ENCODE measurements at places on chromosomes 12 and 14.

DNA sequence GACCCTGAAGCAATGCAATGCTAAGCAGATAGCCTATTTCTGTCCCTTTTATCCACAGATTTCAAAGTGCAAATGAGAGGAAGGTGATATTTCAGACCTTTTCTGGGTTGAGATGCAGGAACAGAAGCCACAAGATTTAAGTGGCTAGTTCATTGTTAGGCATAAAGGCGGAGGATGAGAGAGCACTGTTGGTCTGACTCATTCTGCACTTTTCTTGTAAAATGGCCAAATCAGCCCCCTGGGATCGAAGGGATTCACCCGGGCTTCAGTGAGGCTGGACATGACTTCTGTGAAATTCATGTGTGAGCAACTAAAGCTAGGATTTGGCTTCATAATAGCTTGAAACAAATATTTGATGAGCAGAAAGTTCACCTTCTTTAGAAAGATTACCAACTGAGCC, 101.9 kb upstream of the OVCH1 start:
- no peaks in the 10 kb centered on the region for H3K36me3 ChIP-seq
- no peak overlapping the region for H3K4me3 ChIP-seq
- H3K27me3 ChIP-seq: no peaks in the 10 kb centered on the region
- no peak for DNase-seq
- no peak overlapping the region for H3K27ac ChIP-seq
- no peaks in the 10 kb centered on the region for H3K4me1 ChIP-seq

GRCh38 chr14:102691763-102692162, 85.5 kb upstream of the TRAF3 start:
- H3K27ac ChIP-seq: no peak overlapping the region
- H3K36me3 ChIP-seq: peaks cover 2% of the 10 kb centered on the region
- peaks cover 41% of the 10 kb centered on the region for H3K4me1 ChIP-seq
- no peak overlapping the region for H3K4me3 ChIP-seq

GRCh38 chr12:27610374-27610773, 85.9 kb upstream of the REP15 start:
- no peaks in the 10 kb centered on the region for H3K27me3 ChIP-seq
- H3K27ac ChIP-seq: no peak overlapping the region
- H3K4me1 ChIP-seq: peaks cover 12% of the 10 kb centered on the region
- H3K36me3 ChIP-seq: peaks cover 17% of the 10 kb centered on the region
- H3K4me3 ChIP-seq: no peak overlapping the region

DNA sequence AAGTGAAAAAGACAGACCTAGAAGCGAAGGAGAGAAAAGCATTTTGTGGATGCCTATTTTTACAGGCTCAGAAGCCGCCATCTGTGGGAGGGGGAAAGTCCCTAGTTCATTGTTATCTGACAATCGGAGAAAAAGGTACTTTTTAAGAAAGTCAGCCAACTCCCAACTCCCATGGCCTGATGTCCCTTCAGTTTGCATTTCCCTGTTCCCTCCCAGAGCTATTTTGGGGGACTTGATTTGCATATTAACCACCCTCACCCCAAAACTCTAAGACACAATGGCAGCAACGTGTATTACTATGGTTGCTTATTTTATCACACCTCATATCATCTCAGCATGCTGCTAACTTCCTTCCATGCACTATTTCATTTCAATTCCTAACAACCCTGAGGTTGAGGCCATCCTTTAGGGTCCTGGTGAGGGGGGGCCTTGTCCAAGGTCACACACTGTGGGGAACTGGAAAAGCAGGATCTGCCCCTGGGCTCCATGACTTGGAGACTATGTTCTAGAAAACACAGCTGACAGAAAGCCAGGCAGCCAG, 18.7 kb downstream of the HVCN1 start:
- H3K4me3 ChIP-seq: peak overlapping the region; percentile 78
- no peaks in the 10 kb centered on the region for H3K27me3 ChIP-seq
- H3K4me1 ChIP-seq: peaks cover 63% of the 10 kb centered on the region
- H3K36me3 ChIP-seq: peaks cover 92% of the 10 kb centered on the region
- peak overlapping the region; percentile 98 for H3K27ac ChIP-seq

- H3K27me3 ChIP-seq: no peaks in the 10 kb centered on the region
- H3K4me1 ChIP-seq: no peaks in the 10 kb centered on the region
- H3K4me3 ChIP-seq: no peak overlapping the region
- DNase-seq: no peak
- no peak overlapping the region for H3K27ac ChIP-seq
These were observed 1071.1 kb upstream of the FLRT2 start for GRCh38 chr14:84458881-84459280.

DNA sequence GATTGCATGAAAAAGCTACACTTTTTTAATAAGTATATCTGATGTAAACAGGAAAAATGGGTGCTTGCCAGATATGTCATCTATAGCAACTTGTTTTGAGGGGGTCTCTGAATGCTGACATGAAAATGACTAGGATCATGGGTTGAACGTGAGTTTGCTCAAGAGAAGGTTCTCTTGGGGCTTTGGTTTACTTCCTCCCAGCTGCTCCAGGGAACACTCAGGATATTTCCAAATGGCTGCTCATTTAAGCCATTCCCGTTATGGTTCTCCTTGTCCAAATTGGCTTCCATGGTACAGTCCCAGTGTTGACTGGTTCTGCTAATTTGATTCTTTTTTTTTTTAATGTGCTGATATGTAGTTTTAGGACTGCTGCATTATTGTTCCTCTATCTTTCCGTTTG, 118.3 kb downstream of the ETV6 start:
- no peak overlapping the region for H3K4me3 ChIP-seq

DNA sequence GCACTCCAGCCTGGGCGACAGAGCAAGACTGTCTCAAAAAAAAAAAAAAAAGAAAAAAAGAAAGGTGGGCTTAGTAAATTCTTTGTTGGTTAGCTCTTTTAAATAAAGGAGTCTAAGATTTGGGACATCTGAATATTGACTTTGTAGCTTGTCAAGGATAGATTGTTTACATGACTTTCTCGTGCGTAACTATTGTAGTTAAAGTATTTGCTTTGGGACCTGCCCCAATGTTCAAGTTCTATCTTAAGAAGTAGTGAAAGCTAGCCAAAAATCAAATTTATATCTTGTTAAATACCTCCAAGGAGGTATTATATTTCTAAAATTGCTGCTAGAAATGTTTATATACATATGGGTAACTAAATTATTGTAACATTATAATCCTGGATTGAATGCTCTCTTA, 32.4 kb downstream of the PTPN21 start:
- H3K36me3 ChIP-seq: no peaks in the 10 kb centered on the region
- no peaks in the 10 kb centered on the region for H3K4me1 ChIP-seq
- H3K27me3 ChIP-seq: peaks cover 23% of the 10 kb centered on the region
- no peak overlapping the region for H3K27ac ChIP-seq

GRCh38 chr14:104209985-104210816, 71.8 kb downstream of the KIF26A start:
- H3K27ac ChIP-seq: no peak overlapping the region
- H3K4me3 ChIP-seq: no peak overlapping the region
- no peaks in the 10 kb centered on the region for H3K36me3 ChIP-seq
- H3K4me1 ChIP-seq: no peaks in the 10 kb centered on the region

GRCh38 chr14:30005114-30005808, 77.6 kb upstream of the PRKD1 start:
- no peaks in the 10 kb centered on the region for H3K4me1 ChIP-seq
- H3K4me3 ChIP-seq: no peak overlapping the region
- H3K27ac ChIP-seq: no peak overlapping the region
- no peak for DNase-seq
- no peaks in the 10 kb centered on the region for H3K27me3 ChIP-seq

DNA sequence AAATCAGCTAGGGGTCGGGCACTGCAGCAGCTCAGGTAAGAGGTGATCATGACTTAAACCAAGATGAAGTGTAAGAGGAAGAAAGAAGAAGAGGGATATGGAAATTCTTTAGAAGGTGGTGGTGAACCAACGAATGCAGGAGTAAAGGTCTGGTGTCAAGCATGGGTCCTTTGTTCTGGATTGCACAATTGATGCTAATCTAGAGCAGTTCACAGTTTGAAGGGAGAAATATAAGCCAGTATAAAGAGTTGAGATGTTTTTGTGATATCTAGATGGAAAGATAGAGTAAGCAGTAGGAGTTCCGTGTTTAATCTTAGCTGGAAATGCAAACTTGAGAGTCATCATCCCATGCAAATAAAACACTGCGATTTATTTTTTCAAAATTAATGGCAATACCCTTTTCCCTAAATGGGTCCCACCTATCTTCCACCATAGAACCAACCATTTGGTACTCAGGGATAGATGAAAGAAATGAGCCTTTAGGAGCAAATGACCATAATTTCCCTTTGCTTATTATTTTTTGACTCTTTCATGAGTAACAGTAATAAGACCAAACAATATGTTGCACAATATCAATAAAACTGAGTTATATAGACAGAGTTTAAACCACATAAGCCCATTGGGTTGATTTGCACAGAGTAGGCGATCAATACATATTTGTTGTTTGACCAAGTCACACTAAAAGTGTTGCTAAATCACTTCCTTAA, 15.0 kb upstream of the MGP start:
- no peaks in the 10 kb centered on the region for H3K27me3 ChIP-seq
- no peaks in the 10 kb centered on the region for H3K4me1 ChIP-seq
- no peak for DNase-seq
- no peak overlapping the region for H3K27ac ChIP-seq
- H3K4me3 ChIP-seq: no peak overlapping the region
- no peaks in the 10 kb centered on the region for H3K36me3 ChIP-seq

DNA sequence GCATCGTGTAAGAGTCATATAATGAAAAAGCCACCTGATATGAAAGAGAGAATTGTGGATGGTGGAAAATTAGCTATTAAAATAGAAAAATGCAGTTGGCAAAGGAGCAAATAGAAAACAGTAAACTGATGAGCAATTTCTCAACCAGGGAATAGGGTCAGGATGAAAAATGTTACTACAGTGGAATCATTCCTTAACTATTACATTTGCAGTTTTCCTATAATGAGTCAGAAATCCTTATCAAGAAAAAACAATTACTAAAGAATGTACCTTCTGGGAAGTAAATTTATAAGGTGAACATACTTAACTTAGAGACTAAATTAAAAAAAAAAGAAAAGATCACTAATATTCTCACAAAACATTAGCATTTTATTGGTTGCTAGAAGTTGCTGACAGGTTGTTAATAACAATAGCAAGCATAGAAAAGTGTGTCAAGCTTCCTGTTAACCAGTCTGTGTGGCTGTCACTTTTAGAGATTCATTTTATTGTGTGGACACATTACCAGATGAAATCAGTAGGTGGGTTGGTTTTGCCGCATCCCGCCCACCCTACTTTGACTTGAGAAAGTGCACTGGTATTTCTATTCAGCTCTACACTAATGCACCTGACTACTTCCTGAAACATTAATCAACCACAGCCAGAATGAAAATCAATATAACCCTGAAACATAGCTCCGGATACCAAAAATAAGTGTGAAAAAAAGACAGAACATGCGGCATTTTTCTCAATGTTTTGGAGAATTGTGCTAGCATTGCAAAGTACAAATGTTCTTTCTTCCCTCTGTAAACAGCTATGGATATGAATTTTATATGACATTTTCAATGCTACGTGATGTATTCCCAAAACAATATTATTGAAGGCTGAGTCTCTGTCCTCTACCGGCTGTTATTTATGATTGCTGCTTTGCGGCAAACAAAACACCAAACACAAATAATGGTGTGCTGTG, 576.7 kb downstream of the SLC16A7 start:
- DNase-seq: no peak
- no peaks in the 10 kb centered on the region for H3K27me3 ChIP-seq
- H3K36me3 ChIP-seq: no peaks in the 10 kb centered on the region

DNA sequence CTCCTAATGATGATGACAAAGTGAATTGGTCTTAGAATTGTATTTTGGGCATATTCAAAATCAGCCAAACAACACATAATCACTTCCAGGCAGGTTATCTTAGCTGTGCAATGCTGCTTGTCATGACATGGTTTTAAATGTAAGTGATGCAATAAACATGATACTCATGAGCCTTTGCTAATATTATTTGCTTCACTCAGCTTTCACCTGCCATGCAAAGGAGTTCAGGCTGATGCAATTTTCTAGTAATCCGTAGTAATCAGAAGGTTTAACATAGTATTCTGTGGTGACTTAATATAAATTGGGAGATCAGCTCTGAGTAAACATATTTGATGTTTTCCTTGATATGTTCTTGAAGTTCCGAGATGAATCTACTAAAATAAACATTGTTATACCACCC, 29.1 kb downstream of the TMEM260 start:
- H3K27ac ChIP-seq: no peak overlapping the region
- no peaks in the 10 kb centered on the region for H3K27me3 ChIP-seq
- no peak overlapping the region for H3K4me3 ChIP-seq
- DNase-seq: no peak
- peaks cover 35% of the 10 kb centered on the region for H3K36me3 ChIP-seq

DNA sequence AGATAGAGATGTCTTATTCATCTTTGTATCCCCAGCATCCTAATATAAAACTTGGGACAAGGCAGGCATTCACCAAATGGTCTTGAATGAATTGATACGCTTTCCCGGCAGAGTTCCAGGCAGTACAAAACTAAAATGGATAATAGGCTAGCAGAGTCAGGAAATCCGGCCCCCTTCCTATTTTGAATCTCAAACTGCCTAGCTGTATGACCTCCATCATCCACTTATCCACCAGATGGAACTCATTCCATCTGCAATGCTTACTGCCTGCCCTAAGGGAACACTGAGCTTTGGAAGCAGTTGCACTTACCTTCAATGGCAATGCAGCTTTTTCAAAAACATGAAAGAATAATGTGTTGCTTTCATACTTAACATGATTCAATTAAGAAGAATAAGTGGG, 43.4 kb downstream of the BDKRB1 start:
- H3K27ac ChIP-seq: no peak overlapping the region
- H3K4me1 ChIP-seq: no peaks in the 10 kb centered on the region
- H3K27me3 ChIP-seq: no peaks in the 10 kb centered on the region
- H3K36me3 ChIP-seq: peaks cover 17% of the 10 kb centered on the region
- DNase-seq: no peak

GRCh38 chr14:91742621-91743304, 10.9 kb upstream of the CATSPERB start:
- no peak for DNase-seq
- no peaks in the 10 kb centered on the region for H3K36me3 ChIP-seq
- no peak overlapping the region for H3K27ac ChIP-seq
- no peak overlapping the region for H3K4me3 ChIP-seq
- H3K4me1 ChIP-seq: no peaks in the 10 kb centered on the region

- DNase-seq: peak; percentile 86
- H3K4me1 ChIP-seq: peaks cover 44% of the 10 kb centered on the region
- peak overlapping the region; percentile 67 for H3K4me3 ChIP-seq
- peaks cover 90% of the 10 kb centered on the region for H3K36me3 ChIP-seq
- H3K27me3 ChIP-seq: no peaks in the 10 kb centered on the region
- H3K27ac ChIP-seq: peak overlapping the region; percentile 94
These were observed 100.9 kb downstream of the NCOR2 start for GRCh38 chr12:124466216-124467128.

- H3K27ac ChIP-seq: no peak overlapping the region
- H3K4me3 ChIP-seq: no peak overlapping the region
- H3K27me3 ChIP-seq: peaks cover 30% of the 10 kb centered on the region
These were observed 16.9 kb downstream of the PLEKHD1 start for GRCh38 chr14:69501423-69501838.

DNA sequence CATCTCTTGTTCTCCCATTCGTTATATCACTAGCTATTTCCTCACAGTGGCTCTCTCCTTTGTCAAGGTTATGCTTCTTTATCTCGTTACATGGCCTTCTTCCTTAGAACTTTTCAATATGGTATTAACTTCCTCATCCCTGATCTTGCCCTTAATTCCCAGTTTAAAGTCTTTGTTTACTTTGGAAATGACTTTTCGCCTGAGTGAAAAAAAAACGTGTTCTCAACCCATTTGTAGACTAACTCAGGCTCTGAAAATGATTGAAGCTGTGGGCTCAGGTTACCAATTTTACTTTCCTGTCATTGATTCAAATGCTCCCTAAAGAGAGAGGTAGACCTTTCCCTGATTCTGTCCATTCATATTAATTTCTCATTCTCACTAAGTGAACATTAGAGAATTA, 135.2 kb downstream of the NUBPL start:
- H3K27ac ChIP-seq: no peak overlapping the region
- H3K4me1 ChIP-seq: peaks cover 1% of the 10 kb centered on the region
- H3K36me3 ChIP-seq: peaks cover 3% of the 10 kb centered on the region
